Lower leg skin (tissue), 4 donors: ENCODE measurements at places on chromosomes 6 and 20. TPM values are rescaled to one million over a fixed set of nuclear protein-coding genes. Genes with fewer than 3 reads are reported as not detected.

DNA sequence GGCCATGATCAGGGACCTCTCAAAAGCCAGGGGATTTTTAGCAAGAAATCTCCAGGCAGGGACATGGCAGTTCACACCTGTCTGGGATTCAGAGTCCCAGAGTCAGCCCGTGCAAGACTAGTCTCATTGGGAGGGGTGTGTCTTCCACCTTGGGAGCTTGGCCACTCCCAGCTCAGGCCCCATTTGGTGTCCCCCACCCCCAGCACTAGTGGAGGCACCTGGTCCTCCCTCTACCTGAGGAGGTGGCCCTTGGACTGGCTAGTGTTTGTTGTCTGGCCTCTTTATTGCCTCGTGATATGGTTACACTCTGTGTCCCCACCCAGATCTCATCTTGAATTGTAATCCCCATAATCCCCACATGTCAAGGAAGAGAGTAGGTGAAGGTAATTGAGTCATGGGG lies 140.8 kb upstream of the PHACTR3 start:
- no peak for DNase-seq

DNA sequence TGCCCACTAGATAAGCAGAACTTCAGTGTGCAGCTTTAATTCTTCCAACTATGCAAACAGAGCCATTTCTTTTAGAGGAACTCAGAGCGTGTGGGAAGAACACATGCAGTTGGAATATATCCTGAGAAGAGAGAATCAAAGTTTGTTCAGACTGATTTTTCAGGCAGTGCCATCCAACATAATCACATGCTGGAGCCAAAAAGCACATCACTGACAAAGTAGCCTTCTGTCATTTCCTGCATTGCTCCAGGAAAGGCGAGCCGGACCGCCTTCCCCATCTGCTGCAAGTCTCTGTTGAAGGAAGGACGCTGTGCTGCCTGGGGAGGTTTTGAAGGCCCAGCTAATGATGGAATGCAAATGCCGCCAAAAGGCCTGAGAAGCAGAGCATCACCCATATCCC lies 98.4 kb downstream of the DOK5 start:
- no peak for DNase-seq

- no peak for DNase-seq
Measured at GRCh38 chr6:44960898-44961297, 367.2 kb upstream of the RUNX2 start.

- DNase-seq = peak; percentile 74
Measured at GRCh38 chr6:36124881-36125280, 5.4 kb upstream of the MAPK13 start.

GRCh38 chr6:52491203-52492069 lies 71.3 kb downstream of the EFHC1 start:
- no peak for DNase-seq

GRCh38 chr6:112946051-112946450 lies 598.9 kb downstream of the RFPL4B start:
- DNase-seq = no peak

- no peak for DNase-seq
Measured at GRCh38 chr20:24235296-24236175, 233.9 kb upstream of the SYNDIG1 start.

GRCh38 chr6:53761036-53761435 lies 33.8 kb upstream of the LRRC1 start:
- no peak for DNase-seq

DNA sequence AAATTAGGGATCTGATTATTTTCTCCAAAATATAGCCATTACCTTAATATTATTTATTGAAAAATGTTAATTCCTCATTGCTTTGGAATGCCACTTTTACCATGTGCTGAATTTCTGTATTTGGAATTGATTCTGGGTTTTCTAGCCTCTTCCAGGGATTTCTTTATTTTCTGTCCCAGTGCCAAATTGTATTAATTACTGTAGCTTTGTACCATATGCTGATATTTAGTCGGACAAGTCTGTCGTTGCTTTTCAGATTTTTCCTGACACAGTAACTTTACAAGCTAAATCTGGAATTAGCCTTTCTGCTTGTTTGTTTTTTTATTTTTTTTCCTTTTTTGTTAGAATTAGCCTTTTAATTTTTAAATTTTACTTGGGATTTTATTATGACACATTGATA lies 10.9 kb upstream of the TMEM14B start:
- DNase-seq = no peak

DNA sequence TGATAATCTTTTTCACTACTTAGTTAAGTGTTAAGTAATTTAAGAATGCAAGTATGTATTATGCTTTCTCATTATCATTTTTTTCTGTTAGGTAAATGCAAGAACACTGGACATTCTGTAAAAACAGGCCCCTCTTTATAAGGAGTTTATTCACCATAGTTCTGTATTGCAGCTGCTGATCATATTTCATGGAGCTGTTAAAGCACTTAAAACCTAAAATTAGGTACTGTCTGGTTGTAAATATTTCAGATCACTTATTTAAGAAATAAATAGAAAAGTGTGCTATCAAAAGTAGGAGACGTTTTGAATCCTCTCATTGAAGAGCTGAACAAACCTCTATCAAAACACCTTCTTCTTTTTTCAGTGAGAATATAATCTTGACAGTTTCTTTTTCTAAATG lies 3.9 kb downstream of the EYA4 start:
- no peak for DNase-seq

DNA sequence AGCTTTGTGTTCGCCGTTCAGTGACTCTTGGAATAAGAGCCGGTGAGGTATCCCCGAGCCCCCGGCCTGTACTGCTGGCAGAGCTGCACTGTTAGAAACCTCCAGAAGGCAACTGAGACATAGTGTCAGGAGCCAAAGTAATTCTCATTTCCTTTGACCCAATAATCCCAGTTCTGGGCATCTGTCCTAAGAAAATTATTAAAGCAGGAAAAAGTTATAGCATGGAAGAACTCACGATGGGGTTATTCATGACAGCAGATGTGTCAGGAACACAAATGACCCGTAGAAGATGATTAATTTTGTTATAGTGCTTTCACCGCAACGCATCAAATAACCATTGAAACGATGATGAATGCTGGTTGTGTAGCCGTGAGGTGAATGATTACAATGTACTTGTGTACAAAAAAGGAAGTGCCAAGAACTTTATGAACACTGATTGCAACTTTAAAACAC lies 20.3 kb downstream of the CYP21A2 start:
- DNase-seq = no peak

DNA sequence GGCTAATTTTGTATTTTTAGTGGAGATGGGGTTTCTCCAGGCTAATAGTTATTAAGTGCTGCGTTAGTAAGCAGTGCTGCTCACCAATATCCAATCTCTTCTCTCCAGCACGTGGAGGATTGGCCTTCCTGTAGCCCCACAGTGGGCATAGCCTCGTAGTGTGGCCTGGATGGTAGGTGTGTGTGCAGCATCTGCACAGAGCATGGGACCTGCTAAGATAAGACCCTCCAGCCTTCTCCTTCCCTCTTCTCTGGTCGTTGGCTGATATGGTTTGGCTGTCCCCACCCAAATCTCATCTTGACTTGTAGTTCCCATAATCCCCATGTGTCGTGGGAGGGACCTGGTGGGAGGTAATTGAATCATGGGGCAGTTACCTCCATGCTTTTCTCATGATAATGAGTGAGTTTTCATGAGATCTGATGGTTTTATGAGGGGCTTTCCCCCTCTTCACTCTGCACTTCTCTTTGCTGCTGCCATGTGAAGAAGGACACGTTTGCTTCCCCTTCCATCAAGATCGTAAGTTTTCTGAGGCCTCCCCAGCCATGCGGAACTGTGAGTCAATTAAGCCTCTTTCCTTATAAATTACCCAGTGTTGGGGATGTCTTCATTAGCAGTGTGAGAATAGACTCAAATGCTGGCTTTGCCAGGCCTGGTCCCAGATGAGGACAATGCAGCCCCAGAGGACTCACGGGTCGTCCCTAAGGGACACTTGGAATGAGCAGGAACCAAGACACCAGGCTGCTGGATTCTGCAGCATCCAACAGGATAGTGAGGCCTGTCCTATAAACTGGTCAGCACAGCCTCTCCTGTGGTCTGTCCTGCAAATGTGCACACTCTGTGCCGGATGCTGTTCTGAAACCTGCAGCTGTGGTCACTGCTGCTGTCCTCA lies 63.4 kb upstream of the AFDN start:
- DNase-seq = peak; percentile 43

- DNase-seq = no peak
Measured at GRCh38 chr20:37020636-37021035, 69.1 kb upstream of the SAMHD1 start.

GRCh38 chr6:33781131-33781975 lies 7.6 kb downstream of the LEMD2 start:
- DNase-seq = no peak

GRCh38 chr20:3563133-3563532 lies 92.3 kb downstream of the ATRN start:
- DNase-seq = no peak

DNA sequence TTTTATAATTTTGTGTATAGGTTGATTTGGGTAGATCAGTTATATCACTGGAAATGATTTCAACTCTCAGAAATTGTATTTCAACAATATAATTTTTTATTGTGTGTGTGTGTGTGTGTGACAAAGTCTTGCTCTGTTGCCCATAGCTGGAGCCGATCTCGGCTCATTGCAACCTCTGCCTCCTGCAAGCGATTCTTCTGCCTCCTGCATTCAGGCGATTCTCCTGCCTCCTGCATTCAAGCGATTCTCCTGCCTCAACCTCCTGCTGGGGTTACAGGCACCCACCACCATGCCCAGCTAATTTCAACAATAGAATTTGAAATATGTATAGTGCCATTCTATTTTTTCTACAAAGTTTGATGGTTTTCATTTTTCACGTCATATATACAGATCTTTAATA lies 24.1 kb downstream of the AFDN start:
- no peak for DNase-seq

DNA sequence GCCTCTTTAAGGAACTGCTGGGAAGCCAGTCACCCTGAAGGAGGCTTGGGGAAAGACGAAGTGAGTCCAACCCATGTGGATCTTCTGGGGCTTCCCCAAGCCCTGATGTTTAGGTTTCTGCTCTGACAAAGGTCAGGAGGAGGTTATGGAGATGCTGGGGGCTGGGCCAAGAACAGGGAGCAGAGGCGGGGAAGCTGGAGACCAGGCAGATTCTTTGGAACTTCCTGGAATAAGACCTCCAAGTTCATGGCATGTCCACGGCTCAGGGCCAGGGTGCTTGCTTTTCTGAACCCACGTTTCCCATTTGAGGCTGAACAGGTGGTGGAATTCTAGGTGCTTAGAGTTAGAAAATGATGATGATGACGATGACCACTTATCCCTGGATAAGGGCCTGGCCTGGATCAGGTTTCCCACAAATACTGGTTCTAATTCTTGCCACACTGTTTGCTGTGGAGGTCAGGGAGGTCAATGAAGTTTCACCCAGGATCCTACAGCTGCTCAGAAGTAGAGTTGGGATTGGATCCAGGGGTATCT lies 30.0 kb upstream of the TGM2 start:
- peak; percentile 60 for DNase-seq

DNA sequence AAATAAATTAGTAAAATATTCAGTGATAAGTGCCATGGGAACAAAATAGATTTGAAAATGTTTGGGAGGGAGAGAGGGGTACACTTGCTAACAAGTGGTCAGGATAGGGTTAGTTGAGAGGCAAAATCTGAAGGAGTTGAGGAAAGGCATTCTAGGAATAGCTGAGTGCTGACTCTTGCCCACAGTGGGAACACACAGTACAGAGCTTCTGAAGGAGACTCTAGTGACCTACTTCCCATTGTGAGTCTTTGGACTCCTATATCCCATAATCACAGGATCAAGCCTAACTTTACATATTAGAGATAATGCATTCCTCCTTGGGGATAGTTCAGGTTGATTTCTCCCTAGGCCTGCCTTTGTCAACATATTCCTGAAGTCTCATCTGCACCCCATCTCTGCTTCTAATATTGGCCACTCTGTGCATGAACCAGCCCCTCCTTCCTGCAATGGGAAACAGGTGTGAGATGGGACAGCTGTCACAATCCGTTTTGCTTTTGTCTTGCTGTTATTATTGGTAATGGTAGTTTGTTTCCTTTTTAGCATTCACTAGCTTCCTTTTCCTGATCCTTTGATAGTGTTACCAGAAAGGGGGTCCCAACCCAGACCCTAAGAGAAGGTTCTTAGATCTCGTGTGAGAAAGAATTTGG lies 2.6 kb upstream of the TRIM38 start:
- no peak for DNase-seq

GRCh38 chr6:20534295-20535262 lies at the start of gene CDKAL1:
CDKAL1 (plus strand) TSS chr6:20534457; CDS start chr6:20546351, 11,894 bp downstream.
- peak; percentile 97 for DNase-seq

- DNase-seq = no peak
Measured at GRCh38 chr6:136945711-136946121, 23.6 kb downstream of the SLC35D3 start.

DNA sequence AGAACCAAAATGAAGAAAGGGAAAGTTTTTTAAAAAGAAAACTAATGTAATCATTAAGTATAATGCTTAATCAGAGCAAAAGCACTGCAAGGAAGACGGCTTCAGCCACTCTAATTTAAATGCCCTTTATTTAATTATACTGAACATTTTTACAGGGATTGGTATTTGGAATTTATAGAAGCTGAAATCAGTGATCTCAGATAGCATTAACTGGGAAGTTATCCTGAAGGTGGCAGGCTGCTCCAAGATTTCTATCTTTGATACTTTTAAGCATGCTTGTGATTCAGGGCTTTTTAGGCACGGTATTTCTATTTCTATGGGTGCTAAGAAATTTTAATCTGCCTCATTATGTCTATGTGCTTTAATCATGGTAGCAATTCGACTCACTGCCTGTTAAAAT lies 1.3 kb upstream of the NDUFAF4 start:
- DNase-seq = peak; percentile 18

DNA sequence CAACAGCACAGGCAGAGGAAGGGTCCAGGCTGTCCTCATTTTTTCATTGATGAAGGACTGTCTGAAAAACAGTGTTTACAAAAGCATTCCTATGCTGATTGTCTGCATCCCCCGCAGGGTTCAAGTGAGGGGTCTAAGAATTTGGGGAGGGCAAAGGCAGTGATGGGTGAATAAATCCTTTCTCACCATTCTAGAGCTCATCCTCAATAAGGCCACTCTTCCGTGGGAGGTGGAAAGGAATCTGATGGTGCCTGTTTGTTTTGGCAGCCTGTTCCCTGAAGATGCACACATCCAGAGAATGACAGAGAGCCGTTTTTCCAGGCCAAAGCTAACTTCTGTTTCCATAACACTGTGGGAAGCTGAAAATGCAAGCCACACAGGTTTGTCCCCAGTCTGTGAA lies 164.5 kb downstream of the MOXD1 start:
- no peak for DNase-seq

TBC1D22B gene
- 19.6 TPM for total RNA-seq

CLDN20 gene
- total RNA-seq = 0.68 TPM

RPP40 gene
- total RNA-seq = 3.4 TPM

PLN gene
- total RNA-seq = 2.3 TPM

SPATS1 gene
- not detected for total RNA-seq

MAPK13 gene
- 117 TPM for total RNA-seq

TFAP2B gene
- 1.9 TPM for total RNA-seq

PTPRK gene
- 47.5 TPM for total RNA-seq

ASIP gene
- total RNA-seq = 0.83 TPM
